ENCODE measurements at places on chromosomes 16 and 17. TPM values are rescaled to one million over a fixed set of nuclear protein-coding genes. Genes with fewer than 3 reads are reported as not detected.
A peak's percentile ranks its signal among the peaks of the same experiment; 100 is the strongest.

P2RX1 gene
- not detected for total RNA-seq

GRCh38 chr16:56143666-56144065, 47.6 kb upstream of the GNAO1 start:
- DNase-seq = no peak

DNA sequence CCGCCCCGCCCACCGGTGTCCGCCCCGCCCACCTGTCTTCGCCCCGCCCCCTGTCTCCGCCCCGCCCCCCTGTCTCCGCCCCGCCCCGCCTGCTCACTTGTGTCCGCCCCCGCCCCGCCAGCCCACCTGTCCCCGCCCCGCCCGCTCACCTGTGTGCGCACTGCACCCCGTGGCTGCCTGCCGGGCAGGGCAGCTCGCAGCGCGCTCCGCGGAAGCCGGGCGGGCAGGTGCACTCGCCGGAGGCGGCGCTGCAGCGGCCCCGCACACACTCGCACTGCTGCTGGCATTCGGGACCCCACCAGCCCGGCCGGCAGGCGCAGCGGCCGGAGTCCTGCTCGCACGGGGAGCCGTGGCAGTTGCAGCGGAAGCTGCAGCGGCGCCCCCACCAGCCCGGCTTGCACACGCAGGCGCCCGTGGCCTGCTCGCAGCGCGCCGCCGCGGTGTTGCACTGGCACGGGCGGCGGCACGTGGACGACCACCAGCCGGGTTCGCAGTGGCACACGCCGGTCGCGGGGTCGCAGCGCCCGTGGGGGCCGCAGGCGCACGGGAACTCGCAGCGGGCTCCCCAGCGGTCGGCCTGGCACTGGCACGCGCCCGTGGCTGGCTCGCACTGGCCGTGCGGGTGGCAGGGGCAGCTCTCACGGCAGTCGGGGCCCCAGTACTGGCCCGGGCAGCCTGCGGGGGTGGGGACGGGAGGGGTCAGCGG, 2.1 kb downstream of the SCARF1 start:
- DNase-seq = no peak

DNA sequence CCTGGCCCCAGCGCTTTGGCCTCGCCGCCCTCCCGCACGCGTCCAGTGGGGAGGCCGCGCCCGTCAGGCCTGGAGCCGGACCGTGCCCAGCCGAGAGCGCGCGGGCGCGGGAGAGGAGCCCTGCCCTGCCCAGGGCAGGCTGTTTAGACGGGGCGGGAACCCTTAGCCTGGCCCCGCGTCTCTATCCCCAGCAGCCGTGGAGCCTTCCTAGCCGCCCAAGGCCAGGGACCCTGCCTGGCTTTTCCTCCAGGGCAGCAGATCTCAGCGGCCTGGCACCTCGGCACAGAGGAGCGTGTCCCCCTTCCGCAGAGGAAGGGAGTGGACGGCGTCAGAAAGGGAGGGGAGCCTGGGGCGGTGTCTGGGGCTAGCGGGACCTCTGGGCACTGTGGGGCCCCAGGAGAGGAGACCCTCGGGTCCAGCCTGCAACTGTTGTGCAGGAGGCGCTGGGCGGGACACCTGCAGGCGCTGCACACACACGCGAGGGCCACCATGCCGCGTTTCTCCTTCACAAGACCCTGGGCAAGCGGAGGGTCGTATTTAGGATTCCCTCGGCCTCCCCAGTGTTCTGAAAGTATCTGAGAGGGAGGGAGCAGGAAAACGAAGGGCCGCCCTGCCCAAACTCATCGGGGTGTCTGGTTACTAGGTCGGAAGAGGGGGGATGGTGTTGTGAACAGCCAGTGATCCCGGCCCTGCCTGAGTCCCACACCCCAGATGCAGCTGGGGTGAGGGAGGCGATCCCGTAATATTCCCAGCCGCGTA, 2.3 kb upstream of the NPTX1 start:
- DNase-seq = no peak

- no peak for DNase-seq
These were observed 34.1 kb downstream of the NME2 start for GRCh38 chr17:51200295-51200694.

DNA sequence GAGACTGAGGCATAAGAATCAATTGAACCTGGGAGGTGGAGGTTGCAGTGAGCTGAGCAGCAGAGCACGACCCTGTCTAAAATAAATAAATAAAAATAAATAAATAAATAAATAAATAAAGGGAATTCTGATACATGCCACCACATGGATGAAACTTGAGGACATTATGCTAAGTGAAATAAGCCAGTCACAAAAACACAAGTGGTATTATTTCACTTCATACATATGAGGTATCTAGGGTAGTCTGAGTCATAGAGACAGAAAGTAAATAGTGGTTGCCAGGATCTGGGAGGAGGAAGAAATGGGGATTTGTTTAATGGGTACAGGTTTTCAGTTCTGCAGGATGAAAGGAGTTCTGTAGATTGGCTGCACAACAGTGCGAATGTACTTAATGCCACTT, 16.3 kb downstream of the PIPOX start:
- DNase-seq = peak; percentile 73

DNA sequence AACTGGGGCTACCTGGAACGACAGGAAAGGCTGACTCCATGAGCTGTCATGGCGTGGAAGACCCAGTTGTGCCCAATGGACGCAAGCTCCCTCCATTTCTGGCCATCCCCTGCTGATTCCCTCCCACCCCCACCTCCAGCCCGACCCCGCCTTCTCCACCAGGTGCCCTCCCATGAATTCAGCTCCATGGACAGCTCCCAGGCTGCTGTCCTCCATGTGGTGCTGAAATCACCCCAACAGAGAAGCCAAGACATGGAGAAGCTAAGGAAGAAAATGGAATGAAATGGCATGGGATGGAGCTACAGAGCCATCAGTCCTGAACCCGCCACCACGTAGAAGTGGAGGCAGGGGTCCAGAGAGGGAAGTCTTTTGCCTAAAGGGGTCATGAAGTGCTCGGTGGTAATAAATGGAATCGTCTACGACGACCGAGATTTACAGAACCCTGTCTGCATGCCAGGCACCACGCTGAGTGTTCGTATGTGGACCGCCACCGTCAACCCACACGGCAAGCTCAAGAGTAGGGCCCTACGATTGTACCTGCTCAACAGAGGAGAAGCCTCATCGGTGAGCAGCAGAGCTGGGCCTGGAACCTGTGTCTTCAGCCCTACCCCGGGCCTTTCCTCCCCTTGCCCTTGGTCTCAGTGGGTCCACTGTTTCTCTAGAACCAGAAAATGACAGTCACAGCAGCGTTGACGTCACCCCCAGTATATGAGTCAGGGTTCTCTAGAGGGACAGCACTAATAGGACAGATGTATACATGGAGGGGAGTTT, 9.3 kb upstream of the ZC3H18 start:
- peak; percentile 46 for DNase-seq

DNA sequence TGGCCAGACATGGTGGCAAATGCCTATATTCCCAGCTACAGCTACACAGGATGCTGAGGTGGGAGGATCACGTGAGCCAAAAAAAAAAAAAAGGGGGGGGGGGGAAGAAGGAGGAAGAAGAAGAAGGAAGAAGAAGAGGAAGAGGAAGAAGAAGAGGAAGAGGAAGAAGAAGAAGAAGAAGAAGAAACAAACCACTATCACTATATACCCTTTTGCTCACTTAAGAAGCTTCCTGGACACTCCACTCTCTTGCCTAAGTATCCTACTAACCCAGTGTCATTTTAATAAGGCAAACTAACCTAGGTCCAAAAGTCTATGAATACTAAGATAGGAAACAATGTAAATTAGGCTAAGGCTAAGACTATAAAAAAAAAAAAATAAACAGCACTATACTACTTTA, 54.8 kb downstream of the GPATCH8 start:
- no peak for DNase-seq

DNA sequence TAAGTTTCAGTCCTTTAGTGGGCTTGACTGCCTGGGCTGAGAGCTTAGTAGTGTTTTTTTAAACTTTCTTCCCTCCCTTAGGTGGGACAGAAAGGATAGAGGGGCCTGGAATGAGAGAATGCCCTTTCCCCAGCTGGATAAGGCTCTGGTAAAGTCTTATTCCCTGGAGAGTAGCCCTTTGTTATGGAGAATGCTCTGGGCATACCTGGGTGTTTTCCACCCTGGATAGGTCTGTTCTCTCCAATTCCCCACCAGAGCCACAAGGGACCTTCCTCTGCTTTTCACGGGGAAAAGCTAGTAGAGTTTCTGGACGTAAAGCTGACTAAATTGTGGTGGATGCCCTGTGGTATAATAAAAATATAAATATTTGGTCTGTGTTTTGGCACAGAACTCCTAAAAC, 164.1 kb downstream of the HS3ST4 start:
- DNase-seq = no peak

- peak; percentile 59 for DNase-seq
These were observed 23.8 kb downstream of the TEX14 start for GRCh38 chr17:58667934-58668597.

All from M059J (cell line).